ENCODE measurements at places on chromosomes 2 and 18. TPM values are rescaled to one million over a fixed set of nuclear protein-coding genes. Genes with fewer than 3 reads are reported as not detected.
A peak's percentile ranks its signal among the peaks of the same experiment; 100 is the strongest.

Gene LYG2
- total RNA-seq, result not detected

Gene XIRP2
- not detected for total RNA-seq

Gene MC5R
- total RNA-seq, result not detected

Gene HOXD13
- total RNA-seq, result 0.63 TPM

Gene CNDP1
- 0.75 TPM for total RNA-seq

Gene MLPH
- total RNA-seq, result 7.7 TPM

Gene SERPINB4
- not detected for total RNA-seq

Gene RNF152
- 28.6 TPM for total RNA-seq

Gene ZAP70
- total RNA-seq, result 3.1 TPM

GRCh38 chr18:49980896-49981295 lies 167.6 kb upstream of the ACAA2 start:
- no peaks in the 10 kb centered on the region for H3K4me1 ChIP-seq
- H3K36me3 ChIP-seq, result no peaks in the 10 kb centered on the region
- no peaks in the 10 kb centered on the region for H3K27me3 ChIP-seq
- DNase-seq, result no peak

DNA sequence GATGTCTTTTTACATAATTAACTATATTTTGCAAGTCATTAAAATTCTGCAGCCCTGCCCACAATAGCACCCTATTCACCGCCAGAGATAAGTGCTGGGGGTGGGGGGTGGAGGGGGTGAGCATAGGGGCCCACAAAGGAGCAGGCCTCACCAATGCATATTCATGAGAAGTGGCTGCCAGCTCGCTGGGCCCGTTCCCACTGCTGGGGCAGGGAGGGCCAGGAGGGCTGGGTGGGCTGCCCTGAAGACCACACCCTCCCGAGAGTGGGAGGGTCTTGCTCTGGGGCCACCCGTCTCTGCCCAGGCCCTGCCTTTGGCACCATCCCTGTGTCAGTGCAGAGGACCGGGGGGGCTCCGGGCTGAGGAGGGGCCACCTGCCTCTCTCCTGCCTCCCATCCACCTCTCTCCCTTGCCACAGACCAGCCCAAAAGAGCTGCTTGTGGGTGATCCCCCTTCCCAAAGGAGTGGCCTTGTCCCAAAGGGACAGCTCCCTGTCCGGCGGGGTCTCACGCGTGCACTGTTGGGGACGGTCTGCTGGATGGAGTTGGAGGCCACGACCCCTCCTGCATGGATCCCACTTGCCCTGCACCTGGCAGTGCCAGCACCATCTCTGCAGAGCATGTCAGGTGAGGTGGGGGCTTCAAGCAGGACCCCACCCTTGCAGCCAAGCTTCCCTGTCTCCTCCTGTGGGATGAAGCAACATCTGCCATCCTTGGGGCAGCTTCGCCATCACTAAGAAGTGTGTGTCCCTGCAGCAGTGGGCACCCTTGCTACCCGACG lies 138.8 kb upstream of the GPC1 start:
- peaks cover 5% of the 10 kb centered on the region for H3K27me3 ChIP-seq
- no peak for DNase-seq
- H3K4me3 ChIP-seq, result no peak overlapping the region
- H3K36me3 ChIP-seq, result no peaks in the 10 kb centered on the region
- no peak overlapping the region for H3K27ac ChIP-seq

DNA sequence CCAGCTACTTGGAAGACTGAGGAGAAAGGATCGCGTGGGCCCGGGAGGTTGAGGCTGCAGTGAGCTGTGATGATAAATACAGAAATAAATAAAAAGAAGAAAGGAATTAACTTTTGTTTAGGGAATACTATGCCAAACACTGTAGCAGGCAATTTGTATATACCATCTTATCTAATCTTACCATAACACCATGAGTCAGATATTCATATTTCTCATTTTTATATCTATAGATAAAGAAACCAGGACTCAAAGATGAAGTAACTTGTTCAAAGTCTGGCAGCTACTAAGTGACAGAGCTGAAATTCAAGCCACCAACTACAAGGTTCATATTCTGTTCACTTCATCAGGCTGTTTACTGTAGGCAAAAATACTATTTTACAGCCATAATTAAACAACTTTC lies 119.2 kb upstream of the SLC39A10 start:
- H3K36me3 ChIP-seq, result no peaks in the 10 kb centered on the region
- no peak overlapping the region for H3K27ac ChIP-seq
- no peak overlapping the region for H3K4me3 ChIP-seq
- no peaks in the 10 kb centered on the region for H3K27me3 ChIP-seq
- DNase-seq, result no peak
- peaks cover 31% of the 10 kb centered on the region for H3K4me1 ChIP-seq

DNA sequence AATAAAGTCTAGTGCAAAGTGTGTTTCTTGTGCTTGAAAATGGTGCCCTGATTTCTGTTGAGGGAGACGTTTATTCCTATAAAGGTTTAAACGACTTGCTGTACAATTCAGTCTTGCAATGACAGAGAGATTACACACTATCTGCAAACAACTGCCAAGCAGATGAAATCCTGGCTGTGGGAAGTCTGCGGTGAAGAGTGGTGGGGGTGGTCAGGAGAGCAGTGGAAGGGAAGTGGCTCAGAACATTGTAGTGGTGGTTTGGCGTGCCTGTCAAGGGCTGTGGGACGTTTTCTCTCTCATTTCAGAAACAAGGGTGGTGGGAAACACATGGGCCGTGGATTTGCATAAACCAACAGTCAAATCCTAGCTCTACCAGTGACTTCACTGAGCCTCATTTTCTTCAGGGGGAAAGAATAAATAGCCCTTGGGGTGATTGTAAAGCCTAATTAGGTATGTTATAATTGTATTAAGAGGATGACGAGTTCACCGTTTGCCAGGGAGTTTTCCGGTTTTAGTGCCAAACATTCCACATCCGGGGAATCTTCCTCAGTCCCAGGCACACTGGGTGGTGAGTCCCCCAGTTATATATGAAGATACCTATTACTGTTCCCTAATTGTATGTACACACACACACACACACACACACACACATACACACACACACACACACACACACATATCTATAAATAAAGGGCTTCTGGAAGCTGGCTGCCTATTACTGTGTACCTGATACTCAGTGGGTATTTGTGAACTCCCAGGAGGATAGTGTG lies 115.0 kb downstream of the SPTBN1 start:
- H3K36me3 ChIP-seq, result peaks cover 2% of the 10 kb centered on the region
- H3K27ac ChIP-seq, result peak overlapping the region; percentile 93
- H3K4me1 ChIP-seq, result peaks cover 64% of the 10 kb centered on the region
- H3K4me3 ChIP-seq, result no peak overlapping the region
- no peak for DNase-seq

DNA sequence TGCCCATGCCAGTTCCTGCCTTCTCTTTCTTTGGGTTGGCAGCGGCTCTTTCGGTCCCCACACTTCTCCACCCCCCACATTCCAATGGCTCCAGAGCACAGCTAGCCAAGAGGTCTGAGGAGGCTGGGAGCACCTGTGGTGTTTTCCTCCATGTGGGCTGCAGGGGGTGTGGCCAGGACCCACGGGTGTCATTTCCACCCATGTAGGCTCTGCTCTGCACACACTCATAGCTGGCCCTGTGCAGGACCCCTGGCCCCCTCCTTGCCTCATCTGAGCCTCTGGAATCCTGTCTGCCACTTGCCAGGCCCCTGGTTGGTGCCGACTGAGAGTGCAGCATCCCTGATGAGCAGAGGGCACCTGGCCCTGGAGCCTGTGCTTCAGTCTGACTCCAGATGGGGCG lies 46.3 kb downstream of the DYSF start:
- H3K27me3 ChIP-seq, result no peaks in the 10 kb centered on the region
- H3K27ac ChIP-seq, result no peak overlapping the region
- no peak for DNase-seq
- no peak overlapping the region for H3K4me3 ChIP-seq

DNA sequence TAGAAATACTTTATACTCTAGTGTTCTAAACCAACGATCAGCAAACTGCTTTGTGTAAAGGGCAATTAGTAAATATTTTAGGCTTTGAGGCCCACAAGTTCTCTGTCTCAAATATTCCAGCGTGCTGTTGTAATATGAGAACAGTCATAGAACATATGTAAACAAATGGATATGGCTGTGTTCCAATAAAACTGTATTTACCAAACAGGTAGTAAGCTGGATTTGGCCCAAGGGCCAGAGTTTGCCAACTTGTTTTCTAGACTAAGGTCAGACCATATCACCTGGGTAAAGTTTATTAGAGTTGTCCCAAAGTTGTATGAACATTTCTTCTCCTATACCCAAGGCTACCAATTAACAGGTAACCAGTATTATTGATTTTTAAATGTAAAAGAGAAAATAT lies 303.2 kb upstream of the MC4R start:
- no peak for DNase-seq
- H3K27me3 ChIP-seq, result peaks cover 21% of the 10 kb centered on the region
- H3K4me1 ChIP-seq, result no peaks in the 10 kb centered on the region
- H3K36me3 ChIP-seq, result no peaks in the 10 kb centered on the region
- no peak overlapping the region for H3K27ac ChIP-seq
- H3K4me3 ChIP-seq, result no peak overlapping the region

DNA sequence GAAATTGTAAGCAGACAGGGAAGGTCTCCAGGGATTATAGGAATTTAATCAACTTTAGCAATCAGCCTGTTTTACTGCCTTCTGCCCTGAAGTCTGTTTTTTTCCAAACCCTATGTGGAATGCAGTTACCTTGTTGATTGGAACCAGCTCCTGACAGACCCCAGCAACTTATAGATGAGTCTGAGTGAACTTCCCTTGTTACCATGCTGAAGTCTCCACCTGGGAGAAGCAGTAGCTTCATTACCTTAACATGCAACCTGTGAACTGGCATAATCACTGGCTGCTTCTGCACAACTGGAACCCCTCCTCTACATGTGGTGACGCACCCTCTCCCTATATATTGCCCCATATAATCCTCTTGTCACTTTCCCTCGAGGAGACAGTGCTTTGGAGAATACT lies 226.3 kb upstream of the SPOPL start:
- no peak for DNase-seq
- peak overlapping the region; percentile 61 for H3K27ac ChIP-seq
- H3K4me3 ChIP-seq, result no peak overlapping the region
- H3K36me3 ChIP-seq, result no peaks in the 10 kb centered on the region

GRCh38 chr18:51907687-51908597 lies 432.1 kb upstream of the DCC start:
- H3K36me3 ChIP-seq, result no peaks in the 10 kb centered on the region
- H3K4me1 ChIP-seq, result no peaks in the 10 kb centered on the region
- H3K4me3 ChIP-seq, result no peak overlapping the region

- H3K4me3 ChIP-seq, result no peak overlapping the region
- peaks cover 46% of the 10 kb centered on the region for H3K27me3 ChIP-seq
- DNase-seq, result no peak
- no peaks in the 10 kb centered on the region for H3K36me3 ChIP-seq
- H3K27ac ChIP-seq, result no peak overlapping the region
Observed at GRCh38 chr2:218145124-218145523, 19.3 kb downstream of the CXCR2 start.

GRCh38 chr2:8421658-8422449 lies 260.0 kb upstream of the ID2 start:
- H3K27me3 ChIP-seq, result no peaks in the 10 kb centered on the region
- DNase-seq, result no peak
- no peak overlapping the region for H3K4me3 ChIP-seq
- no peak overlapping the region for H3K27ac ChIP-seq
- no peaks in the 10 kb centered on the region for H3K36me3 ChIP-seq
- peaks cover 16% of the 10 kb centered on the region for H3K4me1 ChIP-seq

DNA sequence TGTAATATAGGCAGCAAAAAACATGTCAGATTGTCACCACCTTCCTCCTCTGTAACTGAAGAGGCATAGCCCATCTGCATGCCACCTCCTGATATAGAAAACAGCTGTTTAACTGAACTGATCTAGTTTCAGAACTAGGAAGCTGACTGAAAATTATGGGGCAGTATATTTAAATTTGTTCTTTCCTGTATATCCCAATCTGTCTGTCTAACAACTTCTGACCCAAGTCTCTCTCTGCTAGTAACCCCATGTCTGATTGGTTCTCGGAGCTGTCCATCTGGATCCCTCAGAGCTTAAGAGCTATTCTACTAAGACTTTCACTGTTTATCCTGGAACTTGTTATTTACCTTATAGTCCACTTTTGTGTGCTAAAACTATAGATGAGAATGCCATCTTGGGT lies 68.2 kb upstream of the SLC35G4 start:
- H3K27me3 ChIP-seq, result no peaks in the 10 kb centered on the region
- H3K4me3 ChIP-seq, result no peak overlapping the region
- peaks cover 9% of the 10 kb centered on the region for H3K36me3 ChIP-seq
- DNase-seq, result no peak
- no peak overlapping the region for H3K27ac ChIP-seq

- peaks cover 15% of the 10 kb centered on the region for H3K4me1 ChIP-seq
- no peak for DNase-seq
- no peak overlapping the region for H3K27ac ChIP-seq
- no peaks in the 10 kb centered on the region for H3K36me3 ChIP-seq
- no peak overlapping the region for H3K4me3 ChIP-seq
Observed at GRCh38 chr2:12514631-12515437, 201.9 kb upstream of the TRIB2 start.

DNA sequence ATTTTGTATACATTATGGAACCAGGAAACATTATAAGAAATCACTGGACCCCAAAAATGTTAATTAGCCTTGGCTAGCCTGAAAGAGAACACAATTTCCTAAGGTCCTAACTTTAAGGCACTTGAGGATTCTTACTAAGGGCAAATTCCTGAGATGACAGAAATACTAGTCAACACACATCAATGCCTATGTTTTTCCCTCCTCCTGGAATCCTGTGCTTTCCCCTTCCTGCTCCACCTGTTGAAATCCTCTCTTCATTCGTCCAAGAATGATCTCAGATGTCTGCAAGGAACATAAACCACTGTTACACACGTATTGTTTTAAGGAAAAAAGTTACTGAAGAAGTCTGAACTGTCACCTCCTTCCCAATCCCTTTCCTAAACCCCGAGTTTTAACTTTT lies 21.2 kb upstream of the DARS1 start:
- H3K27me3 ChIP-seq, result no peaks in the 10 kb centered on the region
- peak overlapping the region; percentile 60 for H3K27ac ChIP-seq
- peaks cover 17% of the 10 kb centered on the region for H3K4me1 ChIP-seq
- H3K36me3 ChIP-seq, result peaks cover 3% of the 10 kb centered on the region

- H3K4me1 ChIP-seq, result no peaks in the 10 kb centered on the region
- no peak overlapping the region for H3K27ac ChIP-seq
- H3K4me3 ChIP-seq, result no peak overlapping the region
- H3K36me3 ChIP-seq, result peaks cover 37% of the 10 kb centered on the region
Observed at GRCh38 chr2:32479993-32480392, 123.2 kb downstream of the BIRC6 start.

DNA sequence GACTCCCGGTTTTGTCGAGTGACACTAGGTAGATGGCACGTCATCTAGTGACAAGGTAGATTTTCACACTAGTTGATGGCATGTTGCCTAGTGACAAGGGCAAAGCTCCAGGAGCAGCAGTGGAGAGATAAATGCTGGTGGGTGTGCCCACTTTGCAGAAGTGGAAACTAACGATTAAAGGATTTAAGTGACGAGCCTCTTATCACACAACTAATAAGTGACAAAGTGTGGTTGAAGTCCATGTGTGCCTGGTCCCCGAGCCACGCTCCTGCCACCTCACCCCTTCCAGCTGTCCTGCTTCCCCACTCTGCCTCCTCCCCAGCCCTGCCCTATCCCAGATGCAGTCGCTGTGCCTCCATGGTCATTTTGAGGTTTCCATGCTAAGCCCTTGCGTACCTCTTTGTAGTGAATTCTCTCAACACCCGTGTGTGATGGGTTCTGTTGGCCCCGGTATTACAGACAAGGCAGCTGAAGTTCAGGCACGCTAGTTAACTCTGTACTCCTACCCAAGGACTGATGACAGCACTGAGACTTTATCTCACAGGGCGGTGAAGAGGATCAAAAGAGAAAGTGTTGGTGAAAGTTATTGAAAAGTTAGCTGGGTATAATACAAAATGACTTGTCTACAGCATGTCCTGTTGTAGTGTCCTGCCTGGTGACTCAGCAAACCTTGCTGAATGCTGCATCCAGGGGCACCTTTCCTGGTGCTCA lies 113.4 kb upstream of the GLI2 start:
- no peaks in the 10 kb centered on the region for H3K4me1 ChIP-seq
- H3K4me3 ChIP-seq, result no peak overlapping the region
- no peak for DNase-seq
- H3K27ac ChIP-seq, result no peak overlapping the region
- no peaks in the 10 kb centered on the region for H3K36me3 ChIP-seq
- H3K27me3 ChIP-seq, result peaks cover 16% of the 10 kb centered on the region
